ENCODE measurements at places on chromosomes 7 and 10.

DNA sequence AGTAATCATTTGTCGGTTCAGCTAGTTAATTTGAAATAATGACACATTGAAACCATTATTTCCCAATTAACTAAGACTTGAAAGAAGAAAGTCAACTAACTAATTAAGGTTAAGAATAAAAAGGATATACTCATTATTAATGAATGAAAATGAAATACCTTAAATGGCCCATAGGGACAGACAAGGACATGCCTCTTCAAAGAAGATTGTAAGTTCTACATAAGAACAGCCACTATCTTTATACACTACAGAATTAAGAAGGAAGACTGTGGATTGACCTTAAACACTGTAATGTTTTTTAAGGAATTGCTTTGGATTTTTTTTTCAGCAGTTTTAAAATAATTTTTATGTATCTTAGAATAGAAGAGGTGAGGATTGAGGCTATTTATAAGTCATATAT is 60.7 kb downstream of the CSTF2T start:
- no peak for DNase-seq

- no peak for DNase-seq
Observed at GRCh38 chr10:4632757-4633156, 193.2 kb upstream of the AKR1E2 start.

DNA sequence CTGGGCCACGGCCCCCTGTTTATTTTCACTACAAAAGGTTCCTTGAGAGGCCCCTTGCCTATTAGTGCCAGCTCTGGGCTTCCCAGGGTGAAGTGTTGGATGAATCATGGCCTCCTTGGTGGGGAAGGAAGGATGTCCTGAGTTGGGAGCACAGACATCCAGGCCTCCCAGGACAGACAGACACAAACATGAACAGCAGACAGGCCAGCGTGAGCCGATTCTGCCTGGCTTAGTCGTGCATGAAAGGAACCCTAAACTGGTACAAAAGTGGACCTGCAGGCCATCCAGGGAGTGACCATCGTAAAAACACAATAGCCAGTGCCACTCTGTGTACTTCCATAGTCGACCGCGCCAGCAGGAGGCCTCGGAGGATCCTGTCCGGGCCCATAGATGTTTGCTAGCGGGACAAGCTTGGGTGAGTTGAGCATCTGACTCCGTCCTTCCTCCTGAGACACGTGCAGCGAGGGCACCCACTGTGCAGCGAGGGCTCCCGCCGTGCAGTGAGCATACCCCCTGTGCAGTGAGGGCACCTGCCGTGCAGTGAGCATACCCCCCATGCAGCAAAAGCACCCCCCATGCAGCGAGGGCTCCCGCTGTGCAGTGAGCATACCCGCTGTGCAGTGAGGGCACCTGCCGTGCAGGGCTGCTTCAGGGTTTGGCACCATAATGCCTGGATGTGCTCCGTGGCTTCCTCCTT is 51.3 kb upstream of the PRKAR1B start:
- no peak for DNase-seq

DNA sequence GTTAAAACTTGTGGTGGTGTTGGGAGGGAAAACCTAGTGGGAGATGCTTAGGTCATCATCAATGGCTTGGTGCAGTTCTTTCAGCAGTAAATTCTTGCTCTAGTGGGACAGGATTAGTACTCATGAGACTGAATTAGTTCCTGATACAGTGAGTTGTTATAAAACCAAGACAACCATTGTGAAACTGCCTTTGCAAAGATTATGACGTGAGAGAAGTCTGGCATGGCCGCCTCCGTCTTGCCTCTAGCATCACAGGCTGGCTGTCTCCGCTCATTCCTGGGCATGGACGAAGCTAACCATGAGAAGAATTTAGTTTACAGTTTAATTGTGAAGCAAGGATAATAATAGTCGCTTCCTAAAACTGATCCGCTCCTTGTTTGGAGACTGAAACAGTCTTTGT is 186.4 kb downstream of the KIF20B start:
- DNase-seq, result no peak

GRCh38 chr7:122416336-122416735 is 111.8 kb upstream of the FEZF1 start:
- no peak for DNase-seq

GRCh38 chr7:2558629-2559282 is at the start of gene IQCE:
Gene IQCE, plus strand, starts transcription at chr7:2558979. Its CDS starts 203 bp downstream, at chr7:2559182.
- DNase-seq, result peak; percentile 95

DNA sequence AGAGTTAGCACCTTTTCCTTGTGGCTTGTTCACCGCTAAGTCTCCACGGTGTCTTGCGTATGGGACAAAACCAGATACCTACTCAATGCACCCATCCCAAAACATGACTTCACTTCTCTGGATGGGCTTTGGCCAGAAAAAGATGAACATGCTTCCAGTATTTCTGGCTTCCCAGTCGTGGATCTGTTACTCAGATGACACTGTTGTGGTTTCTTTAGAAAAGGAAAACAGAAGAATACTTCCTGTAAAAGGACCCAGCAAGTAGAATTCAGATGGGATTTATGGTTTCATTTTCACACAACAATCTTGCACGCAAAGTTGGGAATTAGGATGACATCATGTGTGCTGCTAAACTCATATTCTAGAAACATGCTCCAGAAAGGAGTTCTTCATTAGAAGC is 216.7 kb downstream of the ADAM12 start:
- no peak for DNase-seq

GRCh38 chr10:49300140-49300974 is 1.4 kb downstream of the C10orf71 start:
- peak; percentile 18 for DNase-seq

DNA sequence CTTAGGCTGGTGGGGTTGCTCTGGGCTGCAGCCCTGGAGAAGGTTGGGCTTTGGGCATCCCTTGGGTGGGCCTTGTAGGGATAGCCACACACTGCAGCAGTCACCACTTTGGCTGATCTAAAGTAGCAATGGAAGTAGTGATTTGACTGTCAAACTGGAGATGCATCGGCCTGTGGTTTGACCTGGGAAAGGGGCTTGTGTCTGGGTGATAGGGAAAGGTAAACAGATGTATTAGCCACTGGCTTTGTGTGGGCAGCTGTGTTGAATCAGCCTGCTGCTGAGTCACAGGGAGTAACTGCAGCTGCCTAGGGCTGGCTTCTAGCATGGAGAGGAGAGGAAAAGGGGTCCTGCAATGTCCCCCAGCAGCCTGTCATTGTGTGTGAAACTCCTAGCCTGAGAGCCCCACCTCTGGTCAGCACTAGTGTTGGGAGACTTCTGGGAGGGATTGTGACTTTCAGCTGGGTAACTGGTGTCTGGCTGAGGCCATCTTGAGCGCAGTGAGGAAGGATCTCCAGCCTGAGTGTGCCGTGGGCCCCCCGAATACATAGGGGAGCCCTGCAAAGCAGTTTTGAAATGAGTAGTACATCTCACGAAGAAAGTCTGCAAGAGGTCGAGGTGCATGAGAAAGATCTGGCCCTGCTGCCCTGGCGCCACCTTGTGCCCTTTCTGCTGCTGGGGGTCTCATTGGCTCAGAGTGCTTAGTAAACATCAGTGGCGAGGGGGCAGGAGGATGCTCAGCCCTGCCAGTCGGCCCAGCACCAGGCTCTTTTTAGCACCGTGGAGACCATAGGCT is 117.3 kb downstream of the FANK1 start:
- no peak for DNase-seq

- DNase-seq, result no peak
Observed at GRCh38 chr7:87110778-87111177, 41.5 kb upstream of the DMTF1 start.

DNA sequence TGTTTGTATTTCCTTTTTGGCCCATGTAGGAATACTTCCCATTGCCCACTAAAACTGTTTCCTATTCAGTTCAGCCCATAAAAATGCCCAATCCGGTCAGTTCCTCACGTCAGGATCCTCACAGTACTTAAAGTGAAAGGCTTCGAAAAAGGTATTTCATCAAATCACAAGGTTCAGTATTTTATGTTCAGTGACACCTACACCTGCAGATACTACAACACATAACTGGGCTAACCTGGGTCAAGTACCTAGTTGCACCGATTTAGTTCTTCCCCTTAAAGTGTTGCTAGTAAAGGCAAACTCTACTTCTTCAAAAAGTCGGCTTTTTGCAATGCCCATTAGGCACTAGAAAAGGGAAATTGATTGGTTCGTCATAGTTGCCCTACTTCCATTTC is 1.1 kb downstream of the SNX13 start:
- DNase-seq, result peak; percentile 50

DNA sequence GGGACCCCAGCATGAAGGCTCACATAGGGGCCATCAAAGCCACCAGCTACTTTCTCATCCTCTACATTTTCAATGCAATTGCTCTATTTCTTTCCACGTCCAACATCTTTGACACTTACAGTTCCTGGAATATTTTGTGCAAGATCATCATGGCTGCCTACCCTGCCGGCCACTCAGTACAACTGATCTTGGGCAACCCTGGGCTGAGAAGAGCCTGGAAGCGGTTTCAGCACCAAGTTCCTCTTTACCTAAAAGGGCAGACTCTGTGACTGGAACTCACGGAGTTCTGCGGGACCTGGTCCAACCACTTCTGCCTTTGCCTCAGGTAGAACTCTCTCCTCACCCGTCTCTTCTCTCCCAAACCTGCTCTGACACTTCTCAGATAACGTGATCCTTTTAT is 945 bp downstream of the TAS2R40 start:
- no peak for DNase-seq

- DNase-seq, result no peak
Observed at GRCh38 chr7:101901661-101902491, 84.5 kb downstream of the CUX1 start.

- DNase-seq, result no peak
Observed at GRCh38 chr10:127203067-127203466, 6.7 kb upstream of the INSYN2A start.

DNA sequence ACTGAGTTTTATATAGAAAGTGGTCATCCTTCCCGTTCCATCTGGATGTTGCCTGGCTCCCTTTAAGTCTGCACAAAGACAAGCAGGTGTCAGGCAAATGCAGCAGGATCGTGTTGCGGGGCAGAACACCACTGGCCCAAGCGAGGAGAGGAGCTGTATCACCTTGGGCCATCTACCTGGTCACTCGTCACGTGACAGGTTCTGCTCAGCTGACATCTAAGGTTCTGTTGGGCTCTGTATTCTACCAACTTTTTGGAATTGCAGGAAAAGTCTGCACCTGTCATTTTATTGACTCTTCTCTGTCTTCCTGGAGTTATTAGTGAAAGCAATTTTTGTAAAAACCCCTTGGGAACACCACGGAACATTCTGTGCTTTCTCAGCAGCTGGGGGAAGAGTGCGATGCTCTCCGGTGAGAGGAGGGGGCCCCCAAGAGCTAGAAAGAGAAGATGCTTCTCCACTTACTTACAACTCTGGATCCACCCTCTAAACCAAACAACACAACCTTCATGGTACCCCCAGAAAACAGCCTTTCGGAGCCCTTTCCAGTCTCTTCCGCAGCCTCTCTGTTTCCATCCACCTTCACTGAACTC is 83.4 kb upstream of the NMT2 start:
- no peak for DNase-seq

DNA sequence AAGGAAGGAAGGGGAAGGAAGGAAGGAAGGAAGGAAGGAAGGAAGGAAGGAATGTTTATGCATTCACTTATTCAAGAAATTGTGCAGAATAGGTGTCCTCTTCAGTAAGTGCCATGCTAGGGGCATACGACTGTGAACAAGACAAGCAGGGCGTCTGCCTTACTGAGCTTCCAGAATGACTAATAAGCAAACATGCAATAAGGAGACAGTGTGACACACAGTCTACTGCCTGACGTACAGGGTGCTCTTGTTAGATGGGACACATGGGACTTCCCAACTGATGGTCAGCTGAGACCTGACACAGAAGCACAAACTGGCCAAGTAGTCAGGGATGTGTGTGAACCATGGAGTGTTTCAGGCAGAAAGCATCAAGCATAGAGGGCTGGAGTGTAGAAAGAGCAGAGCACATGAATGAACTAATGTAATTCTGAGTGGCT is 18.2 kb downstream of the DNAJC12 start:
- no peak for DNase-seq

DNA sequence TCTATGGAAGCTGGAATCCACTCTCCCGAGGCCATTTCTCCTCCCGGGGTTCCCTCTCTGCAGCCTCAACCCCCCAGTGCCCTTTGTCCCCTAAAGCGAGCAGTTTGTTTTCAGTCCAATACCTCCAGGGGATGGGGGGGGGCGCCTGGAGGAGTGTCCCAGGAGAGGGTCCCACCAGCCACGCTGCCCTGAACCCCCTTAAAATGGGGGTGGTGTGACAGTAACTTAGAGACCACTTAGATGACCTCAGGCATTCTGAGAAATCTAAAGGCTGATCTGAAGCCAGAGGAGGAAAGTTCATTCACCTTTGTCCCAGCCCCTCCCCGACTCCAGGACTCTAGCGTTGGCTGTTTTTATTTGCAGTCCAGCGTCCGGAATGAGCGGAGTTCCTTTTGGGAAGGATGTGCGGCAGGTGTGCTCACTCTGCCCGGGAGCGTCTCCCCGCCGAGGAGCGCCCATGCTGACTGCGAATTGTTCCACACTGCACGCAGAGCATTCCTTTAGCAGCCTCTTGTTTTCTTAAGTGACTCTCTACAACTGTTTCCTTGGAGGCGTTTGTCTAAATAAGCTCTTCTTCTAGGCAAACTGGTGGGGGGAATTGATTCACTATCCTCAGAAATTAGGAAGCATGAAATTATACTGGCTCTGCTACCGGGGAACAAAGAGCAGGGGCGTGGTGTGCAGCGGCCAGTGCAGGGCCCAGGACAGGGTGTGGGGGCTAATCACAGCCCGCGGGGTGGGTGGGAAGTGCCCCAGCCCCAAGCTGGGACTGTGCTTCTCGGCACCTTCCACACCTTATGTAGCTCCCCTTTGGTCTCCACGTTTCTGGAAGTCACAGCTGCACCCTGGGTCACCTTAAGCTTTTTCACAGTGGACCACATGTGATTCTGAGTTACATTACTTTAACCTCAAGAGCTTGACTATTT is 46.3 kb downstream of the SYPL1 start:
- peak; percentile 18 for DNase-seq

DNA sequence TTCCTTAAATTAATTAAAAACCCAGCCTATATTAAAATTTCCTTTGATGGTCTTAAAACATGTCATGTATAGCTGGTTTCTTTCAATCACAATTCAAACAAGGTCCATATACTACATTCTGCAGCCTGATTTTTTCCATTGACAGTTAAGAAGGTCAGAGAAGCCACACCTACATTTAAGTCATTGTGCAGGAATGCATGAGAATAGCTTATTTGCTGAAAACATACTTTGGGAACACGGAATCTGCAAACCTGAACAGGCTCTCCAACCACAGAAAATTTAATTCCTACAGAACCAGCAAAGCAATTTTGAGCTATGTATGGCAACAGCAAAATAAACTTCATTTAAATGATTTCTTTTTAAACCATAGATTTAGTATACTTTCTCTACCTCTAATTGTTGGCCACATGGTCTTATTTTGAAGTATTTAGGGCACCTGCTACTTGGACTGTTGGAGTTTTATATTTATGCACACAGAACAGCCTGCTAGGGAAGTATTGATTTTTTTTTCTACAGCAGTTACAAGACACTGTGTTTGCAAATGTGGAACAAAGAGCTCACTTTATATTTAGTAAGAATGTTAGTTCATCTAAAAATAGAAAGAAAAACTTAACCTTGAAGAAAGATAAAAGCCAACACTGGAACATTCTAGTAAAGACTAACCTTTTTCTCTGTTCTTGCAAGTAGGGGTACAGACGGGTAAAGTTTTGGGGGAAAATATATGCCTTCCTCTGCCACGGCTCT is 240.9 kb upstream of the IMMP2L start:
- no peak for DNase-seq
